ENCODE measurements at places on chromosomes 3 and 15. TPM values are rescaled to one million over a fixed set of nuclear protein-coding genes. Genes with fewer than 3 reads are reported as not detected.

ATP8B4 gene
- total RNA-seq, result 0.44 TPM

GHRL gene
- total RNA-seq, result 1.1 TPM

SNAPC5 gene
- total RNA-seq, result 32.5 TPM

NR1I2 gene
- 0.39 TPM for total RNA-seq

EIF5A2 gene
- total RNA-seq, result 12.2 TPM

NIT2 gene
- 30.5 TPM for total RNA-seq

LRRN1 gene
- total RNA-seq, result 0.23 TPM

PIF1 gene
- 0.58 TPM for total RNA-seq

IFRD2 gene
- total RNA-seq, result 58.6 TPM

KCNAB1 gene
- total RNA-seq, result not detected

ERICH6 gene
- total RNA-seq, result not detected

LRRFIP2 gene
- total RNA-seq, result 27.3 TPM

CAV3 gene
- not detected for total RNA-seq

GOLGA6L9 gene
- total RNA-seq, result 3.9 TPM

SLC33A1 gene
- total RNA-seq, result 44.9 TPM

LSAMP gene
- not detected for total RNA-seq

FETUB gene
- total RNA-seq, result not detected

INO80 gene
- 29.7 TPM for total RNA-seq

THPO gene
- not detected for total RNA-seq

LRIG1 gene
- 66.3 TPM for total RNA-seq

PRR23B gene
- total RNA-seq, result not detected

TRIM42 gene
- total RNA-seq, result not detected

CYP8B1 gene
- not detected for total RNA-seq

POLQ gene
- total RNA-seq, result 0.35 TPM

CKMT1B gene
- total RNA-seq, result not detected

EIF2A gene
- total RNA-seq, result 95.3 TPM

GOLGA8G gene
- total RNA-seq, result not detected

KLF15 gene
- 0.72 TPM for total RNA-seq

GPR171 gene
- total RNA-seq, result 116 TPM

IL20RB gene
- total RNA-seq, result 1.5 TPM

ST3GAL6 gene
- 0.50 TPM for total RNA-seq

CLEC3B gene
- 1.5 TPM for total RNA-seq

ITGB5 gene
- total RNA-seq, result 5.4 TPM

EPHA6 gene
- total RNA-seq, result not detected

SPG21 gene
- 57.2 TPM for total RNA-seq

MTFMT gene
- total RNA-seq, result 15.2 TPM

GOLGA8R gene
- 4.2 TPM for total RNA-seq

MYLK gene
- not detected for total RNA-seq

CKMT1A gene
- not detected for total RNA-seq

EPHB3 gene
- total RNA-seq, result 0.29 TPM

P3H2 gene
- total RNA-seq, result not detected

ITPKA gene
- not detected for total RNA-seq
